Cerebellar cortex (tissue), 1 donor: ENCODE measurements at places on chromosomes 3 and 15.

DNA sequence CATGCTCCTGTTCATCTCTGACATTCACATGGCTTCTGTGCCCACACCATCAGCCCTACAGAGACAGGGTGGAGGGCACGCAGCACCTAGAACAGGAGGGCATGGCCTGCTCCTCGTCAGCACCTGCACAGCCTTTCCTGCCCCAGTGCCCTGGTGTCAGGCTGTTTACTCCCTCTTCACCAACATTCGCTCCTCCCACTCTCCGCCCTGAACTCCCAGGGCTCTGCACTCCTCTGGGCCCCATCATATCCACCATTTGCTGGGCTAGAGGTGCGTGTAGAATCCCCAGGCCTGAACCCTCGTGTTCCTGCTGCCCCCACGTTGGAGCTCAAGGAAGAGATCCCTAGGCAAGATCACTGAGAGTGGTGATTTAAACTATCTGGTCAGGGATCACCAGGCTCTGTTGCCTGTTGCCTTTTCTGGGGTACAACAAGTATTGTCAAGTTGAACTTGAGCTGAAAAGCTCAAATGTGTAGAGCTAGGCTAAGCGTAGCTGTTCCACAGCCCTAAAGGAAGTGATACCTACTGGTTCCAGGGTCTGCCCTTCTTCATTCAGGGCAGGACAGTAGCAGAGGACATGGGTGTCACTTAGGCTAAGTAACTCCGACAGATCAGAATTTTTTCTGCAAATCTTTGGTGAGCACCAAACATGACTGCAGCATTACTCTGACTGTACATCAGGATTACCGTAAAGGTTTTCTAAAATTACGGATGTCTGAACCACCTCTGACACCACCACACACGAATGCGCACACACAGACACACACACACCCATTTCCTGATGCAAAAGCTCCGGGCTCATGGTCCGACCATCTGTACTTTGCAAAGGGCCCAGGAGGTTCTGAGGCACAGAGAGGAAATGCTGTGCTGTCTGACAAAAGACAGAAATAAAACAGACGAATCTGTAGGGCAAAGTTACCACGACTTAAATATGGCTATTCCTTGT, 43.7 kb upstream of the GNB5 start:
- DNase-seq, result no peak

GRCh38 chr15:95953032-95953431, 377.5 kb upstream of the NR2F2 start:
- DNase-seq, result no peak

- DNase-seq, result no peak
These were observed 17.9 kb upstream of the POLG start for GRCh38 chr15:89352476-89352875.

GRCh38 chr15:35064576-35065190, 20.4 kb downstream of the NANOGP8 start:
- no peak for DNase-seq

GRCh38 chr3:101928890-101929289, 79.6 kb downstream of the NFKBIZ start:
- DNase-seq, result no peak
